ENCODE measurements at places on chromosomes 13 and 19.

GRCh38 chr19:51489113-51489512 is 10.8 kb downstream of the CEACAM18 start:
- no peak for DNase-seq

GRCh38 chr19:41408256-41408655 is 10.6 kb downstream of the BCKDHA start:
- no peak for DNase-seq

DNA sequence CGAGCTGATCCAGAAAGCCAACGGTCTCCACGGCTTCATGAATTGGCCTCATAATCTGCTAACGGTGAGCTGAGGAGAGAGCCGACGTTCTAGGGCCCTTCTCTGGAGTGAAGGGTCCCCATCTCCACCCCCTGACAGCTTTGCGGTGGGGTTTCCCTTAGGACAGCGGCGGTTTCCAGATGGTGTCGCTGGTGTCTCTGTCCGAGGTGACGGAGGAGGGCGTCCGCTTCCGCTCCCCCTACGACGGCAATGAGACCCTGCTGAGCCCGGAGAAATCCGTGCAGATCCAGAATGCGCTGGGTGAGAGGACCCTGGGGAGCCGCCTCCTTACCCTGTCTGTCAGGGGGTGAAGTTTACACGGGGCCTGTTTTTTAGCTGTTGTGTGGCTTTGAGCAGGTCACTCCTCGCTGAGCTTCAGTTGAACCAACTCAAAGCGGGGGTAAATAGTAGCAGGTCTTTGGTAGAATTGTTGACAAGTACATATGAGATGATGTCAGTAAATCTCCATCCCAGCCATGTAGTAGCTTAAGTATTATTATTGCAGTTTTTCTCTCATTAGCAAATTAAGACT is 801 bp downstream of the QTRT1 start:
- no peak for DNase-seq

DNA sequence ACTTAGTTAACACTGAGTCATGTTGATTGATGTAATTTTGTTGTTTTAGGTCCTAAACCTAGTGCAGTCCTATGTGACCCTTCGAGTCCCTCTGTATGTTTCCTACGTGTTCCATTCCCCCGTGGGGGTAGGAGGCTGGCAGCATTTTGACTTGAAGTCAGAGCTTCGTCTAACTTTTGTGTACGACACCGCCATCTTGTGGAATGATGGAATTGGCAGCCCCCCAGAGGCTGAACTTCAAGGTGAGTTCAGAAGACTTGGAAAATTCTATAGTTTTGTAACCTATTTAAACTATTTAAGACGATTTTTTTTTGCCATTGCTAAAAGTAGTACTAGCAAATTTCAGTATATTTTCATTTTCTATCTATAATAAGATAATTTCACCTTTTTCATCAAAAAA is 117.9 kb downstream of the STOML3 start:
- DNase-seq: no peak

DNA sequence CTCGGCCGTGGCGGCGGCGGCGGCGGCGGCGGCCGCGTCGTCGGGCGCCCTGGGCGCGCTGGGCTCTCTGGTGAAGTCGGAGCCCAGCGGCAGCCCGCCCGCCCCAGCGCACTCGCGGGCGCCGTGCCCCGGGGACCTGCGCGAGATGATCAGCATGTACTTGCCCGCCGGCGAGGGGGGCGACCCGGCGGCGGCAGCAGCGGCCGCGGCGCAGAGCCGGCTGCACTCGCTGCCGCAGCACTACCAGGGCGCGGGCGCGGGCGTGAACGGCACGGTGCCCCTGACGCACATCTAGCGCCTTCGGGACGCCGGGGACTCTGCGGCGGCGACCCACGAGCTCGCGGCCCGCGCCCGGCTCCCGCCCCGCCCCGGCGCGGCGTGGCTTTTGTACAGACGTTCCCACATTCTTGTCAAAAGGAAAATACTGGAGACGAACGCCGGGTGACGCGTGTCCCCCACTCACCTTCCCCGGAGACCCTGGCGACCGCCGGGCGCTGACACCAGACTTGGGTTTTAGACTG is 1.7 kb downstream of the SOX1 start:
- DNase-seq: no peak

- no peak for DNase-seq
Observed at GRCh38 chr13:41608111-41608838, 150.9 kb downstream of the RGCC start.

- DNase-seq: no peak
Observed at GRCh38 chr13:102138635-102139190, 263.1 kb downstream of the FGF14 start.

- no peak for DNase-seq
Observed at GRCh38 chr19:1671716-1672037, 19.3 kb upstream of the TCF3 start.

DNA sequence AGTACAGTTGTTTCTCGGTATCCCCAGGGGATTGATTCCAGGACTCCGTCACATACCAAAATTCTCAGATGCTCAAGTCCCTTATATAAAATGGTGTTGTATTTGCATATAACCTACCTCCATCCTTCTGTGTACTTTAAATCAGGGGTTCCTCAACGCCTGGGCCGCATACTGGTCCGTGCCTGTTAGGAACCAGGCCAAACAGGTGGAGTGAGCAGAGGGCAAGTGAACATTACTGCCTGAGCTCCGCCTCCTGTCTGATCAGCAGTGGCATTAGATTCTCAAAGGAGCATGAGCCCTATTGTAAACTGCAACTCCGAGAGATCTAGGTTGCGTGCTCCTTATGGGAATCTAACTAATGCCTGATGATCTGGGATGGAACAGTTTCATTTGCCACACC is 42.2 kb upstream of the KCTD4 start:
- no peak for DNase-seq

- no peak for DNase-seq
Observed at GRCh38 chr13:46617229-46617721, 64.3 kb downstream of the LRCH1 start.

- DNase-seq: no peak
Observed at GRCh38 chr13:111629016-111629415, 308.6 kb downstream of the TEX29 start.

DNA sequence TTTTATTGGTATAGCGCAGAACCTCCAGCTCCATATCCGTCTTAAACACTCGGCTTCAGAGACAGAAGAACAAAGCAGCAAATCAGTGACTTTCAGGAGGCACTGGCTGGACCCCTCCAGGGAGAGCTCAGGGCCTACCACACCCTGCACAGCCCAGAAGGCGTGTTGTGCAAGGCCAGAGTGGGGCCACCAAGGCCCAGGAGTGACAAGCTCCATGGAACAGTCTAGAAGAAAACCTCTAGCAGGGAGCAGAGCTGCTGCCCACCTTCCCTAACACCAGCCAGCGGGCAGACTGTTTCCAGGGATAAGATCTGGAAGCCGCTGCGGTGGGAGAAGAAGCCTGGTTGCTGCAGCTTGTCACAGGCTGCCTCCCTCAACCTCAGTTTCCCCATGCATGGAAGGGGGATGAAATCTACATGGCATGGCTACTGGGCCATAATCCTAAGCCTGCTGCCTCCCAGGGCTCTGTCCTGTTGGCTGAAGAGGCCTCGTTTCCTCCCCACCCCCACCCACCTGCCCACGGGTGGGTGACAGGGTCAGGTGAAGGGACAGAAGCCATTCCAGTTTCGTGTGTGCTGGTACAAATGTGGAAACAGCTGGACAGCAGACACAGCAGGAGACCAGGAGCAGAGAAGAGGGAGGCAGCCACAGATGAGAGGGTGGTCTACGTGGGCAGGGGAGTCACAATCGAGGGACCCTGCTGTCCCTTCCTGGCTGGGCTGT is 57.4 kb downstream of the PEPD start:
- DNase-seq: no peak

DNA sequence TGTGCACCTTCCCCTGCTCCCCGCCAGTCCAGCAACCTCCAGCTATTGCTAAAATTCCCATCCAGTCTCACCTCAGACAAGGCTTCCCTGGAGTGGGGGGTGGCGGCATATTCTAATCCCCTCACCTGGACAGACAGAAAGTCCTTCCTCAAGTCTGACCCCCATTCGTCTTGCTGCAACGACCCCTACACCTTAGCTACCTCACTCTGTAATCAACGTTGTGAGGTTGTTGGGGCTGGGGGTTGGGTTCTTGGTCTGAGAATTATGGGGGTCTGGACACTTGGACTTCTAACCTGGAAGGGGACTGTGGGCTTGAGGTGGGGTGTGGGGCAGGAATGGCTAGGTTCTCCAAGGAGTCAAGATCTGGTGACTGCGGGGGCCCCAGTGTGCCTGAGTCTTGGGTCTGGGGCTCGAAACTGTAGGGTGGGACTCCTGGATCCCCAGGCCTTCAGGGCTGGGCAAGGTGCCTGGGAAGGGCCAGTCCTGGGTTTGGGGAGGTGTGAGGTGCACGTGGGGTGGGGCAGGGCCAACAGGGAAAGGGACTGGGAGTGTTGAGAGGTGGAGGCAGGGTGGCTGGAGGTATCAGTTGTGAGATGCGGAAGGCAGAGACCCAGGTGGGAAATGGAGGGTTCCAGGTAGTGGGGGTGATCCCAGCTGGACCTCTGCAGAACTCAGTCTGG is 1.3 kb downstream of the FOXA3 start:
- DNase-seq: no peak

GRCh38 chr13:98975822-98976261 is 2.0 kb downstream of the DOCK9 start:
- no peak for DNase-seq

DNA sequence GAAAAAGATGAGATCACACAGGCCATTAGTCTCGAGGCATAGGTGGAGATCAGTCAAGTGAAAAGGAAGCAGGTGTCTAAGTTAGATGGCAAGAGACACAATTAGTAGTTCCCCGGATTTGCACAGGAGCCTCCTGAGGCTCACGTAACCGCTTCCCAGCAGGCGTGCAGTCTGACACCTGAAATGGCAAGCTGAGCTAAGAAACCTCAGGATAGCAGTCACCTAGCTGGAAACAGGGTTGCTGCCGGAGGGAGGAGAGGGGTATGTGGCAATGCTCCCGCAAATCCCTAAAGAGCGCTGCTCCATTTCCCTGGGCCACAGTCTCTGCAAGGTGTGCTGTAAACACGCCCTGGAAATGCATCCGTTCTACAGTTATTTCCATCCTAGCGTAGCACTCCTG is 1151.0 kb downstream of the DIAPH3 start:
- DNase-seq: no peak

GRCh38 chr19:3263866-3264265 is 39.4 kb downstream of the CELF5 start:
- DNase-seq: no peak

DNA sequence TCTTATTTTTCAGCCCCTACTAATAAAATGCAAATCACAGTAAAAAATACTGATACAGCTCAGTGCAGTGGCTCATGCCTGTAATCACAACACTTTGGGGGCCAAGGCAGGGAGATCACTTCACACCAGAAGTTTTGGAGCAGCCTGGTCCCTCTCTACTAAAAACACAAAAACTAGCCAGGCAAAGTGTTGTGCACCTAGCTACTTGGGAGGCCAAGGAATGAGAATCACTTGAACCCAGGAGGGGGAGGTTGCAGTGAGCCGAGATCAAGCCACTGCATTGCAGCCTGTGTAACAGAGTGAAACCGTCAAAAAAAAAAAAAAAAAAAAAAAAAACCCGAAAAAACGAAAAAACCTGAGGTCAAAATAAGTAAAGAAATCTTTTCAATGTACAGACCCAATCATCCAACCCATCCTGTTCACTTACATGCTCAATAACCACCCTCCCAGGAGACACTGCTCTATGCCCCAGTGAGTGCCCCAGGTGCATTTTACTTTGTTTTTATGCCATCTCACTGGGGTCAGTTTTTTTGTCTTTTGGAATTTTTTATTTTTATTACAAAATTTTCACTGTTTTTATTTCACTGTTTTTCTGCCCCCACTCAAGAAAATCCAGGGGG is 107.0 kb downstream of the ZNF486 start:
- no peak for DNase-seq

GRCh38 chr19:4662812-4663211 is 7.3 kb downstream of the MYDGF start:
- no peak for DNase-seq

DNA sequence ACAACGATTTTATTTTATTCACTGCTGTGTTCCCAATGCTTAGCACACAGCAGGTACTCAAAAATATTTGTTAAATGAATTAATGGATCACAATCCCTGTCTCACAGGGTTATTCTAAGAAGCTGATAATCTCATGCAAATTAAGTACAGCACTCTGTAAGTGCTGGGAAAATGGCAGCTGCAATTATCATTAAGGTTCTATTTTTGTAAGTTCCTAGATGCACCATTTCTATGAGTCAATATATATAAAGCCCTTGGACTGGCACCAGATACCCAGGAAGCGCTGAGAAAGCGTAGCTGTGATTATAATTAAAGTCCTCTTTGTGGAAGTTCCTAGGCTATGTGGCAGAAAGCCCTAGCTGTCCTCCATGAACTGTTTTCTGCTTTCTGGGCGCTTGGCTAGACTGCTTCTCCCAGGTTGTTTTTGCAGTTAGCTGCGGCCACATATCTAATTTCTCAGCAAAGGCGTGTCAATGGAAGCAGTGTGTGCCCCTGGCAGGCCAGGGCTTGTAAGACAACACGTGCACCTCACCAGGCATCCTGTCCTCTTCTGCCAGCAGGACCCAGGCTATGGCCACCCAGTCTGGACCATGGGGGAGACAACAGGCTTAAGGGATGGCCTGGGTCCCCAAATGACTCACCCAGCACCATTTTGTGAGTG is 5.2 kb upstream of the SRRM5 start:
- DNase-seq: no peak

- DNase-seq: no peak
Observed at GRCh38 chr19:5627395-5627904, 4.6 kb downstream of the SAFB start.

DNA sequence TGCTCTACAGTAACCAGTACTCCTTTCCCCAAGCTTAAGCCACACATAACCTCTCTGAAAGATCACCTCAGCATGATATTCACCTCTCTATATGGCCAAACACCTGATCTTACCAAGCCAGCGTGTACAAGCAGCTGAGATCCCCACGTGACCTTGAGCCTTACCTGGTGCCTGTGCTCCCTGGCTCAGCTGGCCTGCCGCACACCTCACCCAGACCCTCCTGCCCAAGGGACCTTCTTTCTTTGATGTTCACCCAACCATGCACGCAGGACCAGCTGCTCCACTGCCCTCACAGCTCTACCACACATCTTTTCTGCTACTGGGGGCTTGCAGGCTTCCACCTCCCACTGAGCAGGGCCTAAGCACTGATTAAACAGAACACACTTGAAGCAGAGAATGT is 9.0 kb downstream of the DHRS12 start:
- DNase-seq: no peak

DNA sequence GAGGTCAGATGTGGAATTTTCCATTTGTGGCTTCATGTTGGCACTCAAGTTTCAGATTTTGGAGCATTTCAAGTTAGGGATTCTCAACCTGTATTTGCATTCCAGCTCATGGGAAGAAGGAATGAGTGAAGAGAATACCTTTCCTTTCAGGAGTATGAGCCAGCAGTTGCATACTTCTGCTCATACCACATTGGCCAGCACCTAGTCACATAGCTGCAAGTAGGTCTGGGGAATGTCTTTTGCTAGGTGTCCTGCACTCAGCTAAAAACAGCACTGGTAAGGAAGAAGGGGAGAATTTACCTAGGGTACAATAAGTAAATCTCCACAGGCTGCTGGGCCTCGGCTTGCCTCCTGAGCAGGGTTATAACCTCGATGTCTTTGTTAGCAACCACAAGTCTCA is 24.6 kb upstream of the ATP8A2 start:
- no peak for DNase-seq
